ENCODE measurements at places on chromosomes 2 and 18.

DNA sequence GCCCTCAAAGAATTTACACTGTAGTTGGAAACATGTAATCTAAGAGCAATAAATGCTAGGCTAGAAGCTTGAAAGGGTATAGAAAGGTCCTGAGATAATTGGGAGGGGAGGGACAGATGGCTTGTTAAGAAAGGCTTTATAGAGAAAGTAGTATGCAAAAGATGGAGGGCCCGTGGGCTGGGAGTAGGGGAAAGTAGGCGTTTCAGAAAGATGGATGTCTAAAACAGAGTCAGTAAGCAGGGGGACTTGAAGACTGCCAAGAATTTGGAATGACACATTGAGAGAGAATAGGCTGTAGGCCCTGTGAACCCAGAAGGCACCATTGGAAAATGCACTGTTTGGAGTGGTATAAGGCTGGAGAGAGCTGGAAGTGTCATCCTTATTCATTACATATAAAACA, 822 bp downstream of the PSMG2 start:
- DNase-seq, result peak; percentile 28

- DNase-seq, result no peak
Measured at GRCh38 chr2:31109633-31110192, 28.5 kb downstream of the GALNT14 start.

GRCh38 chr2:215684448-215685237, 248.8 kb upstream of the FN1 start:
- DNase-seq, result peak; percentile 65

- no peak for DNase-seq
Measured at GRCh38 chr2:202030691-202031090, 3.0 kb upstream of the FZD7 start.

DNA sequence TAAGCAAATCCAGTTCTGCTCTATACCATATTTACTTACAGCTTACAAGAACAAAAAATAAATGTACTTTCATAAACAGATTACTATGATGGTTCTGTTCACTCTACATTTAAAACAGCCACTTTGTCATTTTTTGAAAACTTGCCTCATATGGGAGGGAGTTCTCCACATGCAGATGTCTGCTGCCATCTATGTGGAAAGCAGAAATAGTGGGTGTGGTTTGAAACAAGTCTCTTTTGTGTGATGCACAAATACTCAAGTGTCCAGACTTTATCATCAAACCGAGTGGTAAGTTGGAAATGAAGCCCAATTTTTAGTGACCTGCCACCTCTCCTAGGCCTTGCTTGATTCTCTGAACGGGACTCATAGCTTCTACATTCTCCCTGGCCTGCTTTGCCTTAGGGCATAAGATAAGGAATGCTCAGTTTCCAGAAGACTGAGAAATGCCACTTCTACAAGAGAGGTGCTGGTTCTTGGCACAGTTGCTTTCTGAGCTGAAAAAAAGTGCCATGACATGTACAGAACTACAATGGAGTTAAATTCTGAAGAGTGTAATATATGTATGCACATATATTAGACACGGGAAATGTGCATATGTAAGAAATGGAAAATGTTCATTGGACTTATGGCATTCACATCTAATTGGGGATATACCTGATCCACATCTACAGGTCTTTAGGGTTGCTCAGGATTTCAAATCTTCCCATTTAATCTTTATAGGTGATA, 221.0 kb downstream of the SLC8A1 start:
- DNase-seq, result no peak

DNA sequence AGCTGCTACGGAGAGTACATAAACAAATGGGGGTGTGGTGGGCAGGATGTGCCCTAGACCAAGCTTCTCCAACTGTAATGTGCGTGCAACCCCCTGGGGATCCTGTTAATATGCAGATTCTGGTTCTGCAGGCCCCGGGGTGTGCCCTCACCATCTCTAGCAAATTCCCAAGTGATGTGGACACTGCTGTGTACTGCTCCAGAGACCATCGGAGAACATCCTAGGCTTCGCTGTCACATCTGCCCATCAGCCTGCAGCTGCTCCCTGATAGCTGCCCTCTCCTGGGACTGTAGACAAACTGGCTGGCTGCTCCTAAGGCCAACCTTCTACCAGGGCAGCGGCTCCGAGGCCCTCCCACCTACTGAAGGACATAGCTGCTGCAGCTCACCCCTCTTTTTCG, 3.2 kb downstream of the HS1BP3 start:
- DNase-seq, result no peak

GRCh38 chr2:217261452-217261851, 401.6 kb upstream of the TNP1 start:
- peak; percentile 94 for DNase-seq

- peak; percentile 45 for DNase-seq
Measured at GRCh38 chr18:75207310-75208154, 1.4 kb downstream of the PTGR3 start.

- no peak for DNase-seq
Measured at GRCh38 chr2:129144082-129144791, 825.6 kb upstream of the HS6ST1 start.

DNA sequence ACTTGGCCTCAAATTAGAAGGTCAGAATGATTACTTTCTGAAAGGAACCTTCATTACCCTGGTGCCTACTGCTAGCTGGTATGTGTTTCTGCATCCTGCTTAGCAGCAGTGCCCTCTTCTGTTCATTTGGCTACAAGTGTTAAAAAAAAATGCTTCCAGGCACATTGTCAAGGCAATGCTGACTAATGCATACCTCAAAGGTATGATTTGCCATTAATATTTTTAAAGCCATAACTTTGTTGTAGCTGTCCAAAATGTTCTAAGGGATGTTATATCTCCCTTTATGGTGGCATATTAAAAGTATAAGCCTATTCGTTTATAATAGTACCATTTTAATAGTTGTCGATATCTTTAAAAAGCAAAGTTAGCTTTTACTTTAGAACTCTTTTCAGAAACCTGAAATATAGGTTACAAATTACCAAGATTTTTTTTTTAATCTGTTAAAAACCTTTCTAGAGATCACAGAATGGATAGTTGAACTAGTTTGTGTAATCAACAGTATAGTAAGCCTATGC, 52.0 kb upstream of the FAM171B start:
- peak; percentile 83 for DNase-seq

- peak; percentile 80 for DNase-seq
Measured at GRCh38 chr18:2513616-2514015, 57.7 kb downstream of the METTL4 start.

GRCh38 chr2:181474222-181474881, 17.2 kb downstream of the ITGA4 start:
- DNase-seq, result peak; percentile 50

DNA sequence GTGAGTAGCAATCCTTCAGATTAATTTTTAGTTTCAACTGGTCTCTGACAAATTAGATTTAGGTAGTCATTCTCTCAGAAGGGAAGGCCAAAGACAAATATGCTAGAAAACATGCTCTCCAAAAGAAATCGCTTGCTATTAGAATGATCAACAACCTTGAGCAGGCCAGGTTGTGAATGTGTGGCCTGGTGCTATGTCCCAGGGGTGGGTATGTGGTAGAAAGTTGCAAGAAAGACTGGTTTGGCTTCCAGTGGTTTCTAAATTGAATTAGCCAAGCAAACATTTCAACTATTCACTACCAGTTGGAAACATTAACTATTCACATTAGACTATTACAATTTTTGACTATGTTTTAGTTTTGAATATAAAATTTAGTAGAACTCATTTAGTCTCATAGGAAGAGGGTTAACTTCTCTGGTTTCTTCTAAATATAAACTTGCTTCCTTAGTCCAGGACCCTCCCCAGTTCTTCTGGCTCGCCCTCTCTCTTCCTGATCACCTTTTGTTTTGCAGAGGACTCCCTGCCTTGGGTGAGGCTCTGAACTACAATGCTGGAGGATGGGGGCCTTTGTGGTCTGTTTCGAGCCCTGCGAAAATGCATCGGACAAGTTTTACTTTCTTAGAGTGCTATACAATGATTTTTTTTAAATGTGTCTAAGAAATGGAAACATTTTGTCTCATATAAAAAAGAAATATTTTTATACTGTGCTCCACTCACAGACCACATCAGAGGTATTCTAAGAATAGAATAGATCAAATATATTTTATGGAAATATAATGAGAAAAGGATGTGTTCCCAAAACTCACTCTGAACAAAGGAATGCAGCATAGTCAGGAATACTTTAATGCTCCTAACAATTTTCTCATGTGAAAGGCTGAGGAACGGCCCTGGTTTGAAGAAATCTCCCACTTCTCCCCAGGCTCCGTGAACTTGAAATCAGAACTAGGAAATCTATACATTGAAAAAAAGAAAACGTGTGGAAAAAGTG, 375.0 kb upstream of the ZEB2 start:
- DNase-seq, result no peak

DNA sequence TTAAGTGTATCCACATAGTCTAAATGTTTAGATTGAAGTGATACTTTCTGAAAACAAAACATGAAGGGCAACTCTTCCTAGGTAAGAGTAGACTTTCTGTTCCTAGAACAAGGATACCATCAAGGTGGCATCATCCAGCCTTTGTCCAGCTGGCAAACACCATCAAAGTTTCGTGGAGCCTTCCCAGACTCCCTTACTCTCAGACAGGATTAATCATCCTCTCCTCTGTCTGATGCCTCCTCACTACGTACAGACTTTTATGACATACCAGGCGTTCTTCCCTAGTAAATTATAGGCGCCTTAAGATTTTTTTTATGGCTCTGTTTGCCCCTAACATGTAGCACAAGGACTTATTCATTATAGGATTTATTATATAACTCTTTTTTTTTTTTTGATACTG, 29.4 kb upstream of the ASNSD1 start:
- DNase-seq, result no peak

DNA sequence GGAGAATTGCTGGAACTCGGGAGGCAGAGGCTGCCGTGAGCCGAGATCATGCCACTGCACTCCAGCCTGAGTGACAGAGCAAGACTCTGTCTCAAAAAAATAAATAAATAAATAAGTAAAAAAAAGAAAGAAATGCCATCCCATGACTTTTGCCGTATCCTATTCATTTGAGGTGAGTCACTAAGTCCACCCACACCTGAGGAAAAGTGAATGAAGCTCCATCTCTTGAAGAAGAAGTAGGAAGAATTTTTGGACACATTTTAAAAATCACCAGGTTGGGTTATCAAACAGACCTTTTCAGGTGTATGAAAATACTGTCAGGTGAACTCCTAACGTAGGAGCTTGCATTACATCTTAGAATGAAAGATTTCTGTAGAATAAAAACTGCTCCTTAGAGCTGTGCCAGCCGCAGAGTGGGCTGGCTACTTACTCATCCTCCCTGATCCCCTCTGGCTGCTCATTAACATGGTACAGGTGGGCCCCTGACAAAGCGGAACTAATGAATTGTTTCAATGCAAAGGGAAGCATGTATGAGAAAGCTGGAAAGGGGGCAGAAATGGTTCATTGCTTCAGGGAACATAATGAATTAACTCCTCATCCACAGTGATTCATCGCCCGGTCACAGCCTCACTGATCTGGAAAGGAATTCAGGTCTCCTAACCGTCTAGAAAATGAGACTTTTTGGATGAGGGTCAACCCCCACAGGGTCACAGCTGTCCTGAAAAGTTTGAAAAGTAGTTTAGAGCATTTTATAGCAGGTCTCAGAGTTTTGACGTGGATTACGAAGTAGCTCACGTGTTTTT, 191.4 kb downstream of the SPP2 start:
- peak; percentile 80 for DNase-seq

GRCh38 chr2:100321866-100322820, at the start of gene LONRF2:
TSS of gene LONRF2 (minus strand) at chr2:100322501. CDS start at chr2:100322093, 408 bp downstream.
- peak; percentile 9 for DNase-seq

DNA sequence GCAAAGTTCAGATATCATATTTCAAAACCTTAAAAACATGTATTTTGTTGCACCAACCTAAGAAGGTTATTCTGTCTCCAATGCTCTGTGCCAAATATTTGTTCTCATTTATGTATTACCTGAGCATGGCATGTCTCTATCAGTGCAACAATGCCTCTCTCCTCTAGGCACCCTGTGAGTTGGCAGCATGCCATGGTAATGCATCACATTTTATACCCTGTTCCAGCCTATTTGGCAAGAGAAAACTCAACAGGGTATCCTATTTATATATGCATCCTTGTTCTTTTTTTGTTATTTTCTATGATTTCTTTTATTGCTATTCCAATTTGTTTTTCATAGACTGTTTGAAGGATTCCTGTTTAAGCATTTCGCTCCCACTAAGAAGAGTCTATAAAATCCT, 126.3 kb upstream of the NRXN1 start:
- DNase-seq, result no peak

DNA sequence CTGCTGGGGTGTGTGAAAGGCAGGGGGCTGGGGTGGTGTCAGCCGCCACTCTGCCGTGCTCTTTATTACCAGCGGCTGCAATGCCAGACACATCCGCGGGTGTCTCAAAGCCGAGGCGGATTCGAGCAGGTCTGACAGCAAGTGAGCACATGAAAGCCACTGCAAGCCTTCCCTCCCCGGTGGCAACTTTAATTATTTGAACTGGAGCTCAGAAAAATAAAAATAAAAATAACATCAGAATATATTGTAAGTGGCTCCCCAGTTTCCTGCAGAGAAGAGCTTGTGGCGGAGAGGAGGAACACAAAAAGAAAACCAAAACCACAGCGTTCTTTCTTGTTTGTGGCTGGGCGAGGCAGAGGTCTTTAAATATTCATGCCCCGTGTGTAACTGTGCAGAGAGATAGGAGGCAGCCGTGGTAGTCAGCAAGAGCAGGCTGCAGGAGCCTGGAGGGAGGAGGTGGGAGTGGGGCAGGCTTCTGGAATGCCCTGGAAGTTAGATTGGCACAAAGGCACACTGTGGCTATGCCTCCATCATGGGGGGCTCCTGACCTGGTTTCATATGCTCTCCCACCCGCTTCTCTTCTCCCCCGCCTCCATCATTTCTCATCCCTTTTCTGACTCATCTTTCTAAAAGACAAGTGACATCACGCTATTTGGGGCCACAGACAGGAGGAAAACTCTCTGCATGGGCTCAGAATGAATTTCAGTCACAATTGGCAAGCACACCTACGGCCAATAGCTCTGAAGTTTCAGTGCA, 199.8 kb downstream of the CLIP4 start:
- peak; percentile 30 for DNase-seq

DNA sequence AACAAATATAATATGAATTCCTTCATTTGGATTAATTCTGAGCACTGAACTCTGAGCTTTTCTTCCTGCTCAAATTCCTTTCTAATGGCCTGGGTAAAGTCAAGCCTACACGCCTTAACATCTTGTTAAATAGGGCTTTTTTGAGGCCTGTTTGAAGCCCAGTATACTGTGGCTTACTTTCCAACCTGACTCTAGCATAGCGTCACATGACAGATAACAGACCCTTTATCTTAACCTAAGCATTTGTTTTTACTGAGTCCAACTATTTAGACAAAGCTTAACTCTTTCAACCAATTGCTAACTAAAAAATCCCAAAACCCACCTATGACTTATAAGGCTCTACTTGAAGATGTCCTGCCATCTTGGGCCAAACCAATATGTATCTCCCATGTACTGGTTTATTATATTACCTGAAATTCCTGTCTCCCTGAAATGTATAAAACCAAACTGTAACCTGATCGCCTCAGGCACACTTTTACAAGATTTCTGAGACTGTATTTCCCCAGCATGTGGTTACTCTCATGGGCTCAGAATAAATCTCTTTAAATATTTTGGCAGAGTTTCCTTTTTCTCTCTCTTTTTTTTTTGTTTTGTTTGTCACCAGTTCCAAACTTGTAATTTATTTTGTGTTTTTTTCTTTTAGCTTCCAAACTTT, 271.1 kb upstream of the VWC2L start:
- no peak for DNase-seq
